ENCODE measurements at places on chromosomes 1 and 21. TPM values are rescaled to one million over a fixed set of nuclear protein-coding genes. Genes with fewer than 3 reads are reported as not detected.

DNA sequence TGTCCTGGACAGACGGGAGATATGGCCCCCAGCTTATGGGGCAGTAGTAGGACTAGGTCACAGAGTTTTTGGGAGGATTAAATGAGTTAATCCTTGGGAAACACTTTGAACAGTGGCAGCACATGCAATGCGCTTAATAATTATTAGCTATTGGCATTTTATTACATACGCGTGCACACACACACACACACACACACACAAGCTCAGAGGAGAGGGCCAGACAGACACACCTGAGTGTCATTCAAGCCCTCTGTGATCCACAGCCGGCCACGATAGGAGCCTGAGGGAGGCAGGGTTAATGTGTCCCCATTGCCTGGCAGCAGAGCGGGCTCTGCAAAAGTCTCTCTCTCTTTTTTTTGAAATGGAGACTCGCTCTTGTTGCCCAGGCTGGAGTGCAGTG, 37.9 kb downstream of the EPHA2 start:
- H3K4me1 ChIP-seq, result peaks cover 3% of the 10 kb centered on the region
- peaks cover 23% of the 10 kb centered on the region for H3K27me3 ChIP-seq
- no peaks in the 10 kb centered on the region for H3K36me3 ChIP-seq
- no peak overlapping the region for H3K27ac ChIP-seq

DNA sequence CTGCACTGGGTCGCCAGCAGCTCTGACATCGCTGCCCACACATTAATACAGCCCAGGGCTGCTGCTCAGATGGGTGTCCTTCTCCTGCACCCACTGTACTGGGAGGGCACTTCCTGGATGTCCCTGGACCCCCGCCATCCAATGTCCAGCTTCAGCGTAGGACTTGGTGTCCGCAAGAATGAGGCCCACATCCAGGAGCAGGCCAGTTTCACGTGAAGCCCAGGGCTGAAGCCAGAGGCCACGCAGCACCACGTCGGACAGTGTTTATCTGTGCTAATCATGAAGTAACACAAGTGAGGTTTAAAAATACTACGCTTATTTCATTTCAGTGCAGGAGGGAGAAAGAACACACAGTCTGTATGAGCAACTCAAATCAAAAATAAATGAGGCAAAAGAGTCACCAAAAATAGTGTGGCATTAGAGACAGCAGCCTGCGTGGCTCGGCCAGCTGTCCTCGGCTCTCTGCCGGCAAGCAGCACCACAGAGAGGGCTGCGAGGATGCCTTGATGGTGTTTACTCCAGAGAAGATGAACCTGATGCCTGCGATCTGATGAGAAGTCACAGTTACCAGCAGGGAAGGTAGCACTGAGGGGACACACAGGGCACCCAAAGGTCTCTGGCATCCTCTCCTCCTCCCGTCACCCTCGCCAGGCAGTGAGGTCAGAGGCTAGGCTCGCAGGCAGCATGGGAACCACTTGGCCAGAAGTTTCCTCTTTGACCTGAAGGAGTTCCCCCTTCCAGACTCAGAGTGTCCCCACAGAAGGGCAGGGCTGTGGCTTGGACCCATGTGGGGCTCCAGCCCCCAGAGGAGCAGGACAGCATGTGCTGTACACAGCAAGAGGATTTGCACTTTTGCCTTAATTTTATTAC, 22.1 kb upstream of the NPHP4 start:
- H3K27me3 ChIP-seq, result no peaks in the 10 kb centered on the region
- H3K27ac ChIP-seq, result no peak overlapping the region
- peaks cover 13% of the 10 kb centered on the region for H3K4me1 ChIP-seq
- peaks cover 12% of the 10 kb centered on the region for H3K36me3 ChIP-seq
- no peak for DNase-seq
- H3K4me3 ChIP-seq, result no peak overlapping the region

DNA sequence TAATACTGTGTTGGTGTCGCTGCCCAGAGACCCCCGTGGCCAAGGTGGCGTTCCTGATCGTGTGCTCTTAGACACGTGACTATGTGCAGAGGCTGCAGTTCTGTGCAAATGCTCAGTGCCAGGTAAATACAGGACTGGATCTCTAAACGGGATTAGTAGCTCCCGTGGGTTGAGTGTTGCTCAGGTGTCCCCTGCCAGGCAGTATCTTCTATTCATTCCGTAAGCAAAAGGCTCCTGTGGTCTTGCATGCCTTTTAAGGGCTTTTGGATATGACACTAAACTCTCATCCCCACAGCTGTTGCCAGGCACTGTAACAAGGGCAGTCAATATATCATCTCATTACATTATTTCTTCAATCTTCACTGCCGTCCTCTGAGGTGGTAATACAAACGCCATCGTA, 94.2 kb upstream of the MAP1LC3C start:
- H3K4me3 ChIP-seq, result no peak overlapping the region
- DNase-seq, result no peak
- no peaks in the 10 kb centered on the region for H3K27me3 ChIP-seq
- H3K4me1 ChIP-seq, result no peaks in the 10 kb centered on the region
- no peak overlapping the region for H3K27ac ChIP-seq
- H3K36me3 ChIP-seq, result no peaks in the 10 kb centered on the region

DNA sequence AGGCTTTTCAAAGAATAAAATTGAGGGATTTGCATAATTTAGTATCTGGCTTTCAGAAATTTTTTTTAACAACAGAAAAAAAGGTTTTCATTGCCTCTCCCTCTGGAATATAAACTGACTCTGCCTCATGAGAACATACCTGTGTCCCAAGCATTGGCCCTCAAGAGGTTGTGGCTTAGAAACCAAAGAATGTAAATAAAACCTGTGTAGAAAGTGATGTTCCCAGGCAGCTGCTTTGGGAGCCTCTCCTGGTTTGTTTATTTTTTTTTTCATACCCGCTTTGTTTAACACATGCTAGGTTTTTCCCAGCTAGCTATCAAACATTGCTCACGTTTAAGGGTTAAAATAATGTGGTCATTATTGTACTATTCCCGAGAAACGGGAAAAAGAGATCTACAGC, 40.5 kb upstream of the IFNAR2 start:
- no peak overlapping the region for H3K27ac ChIP-seq
- peaks cover 13% of the 10 kb centered on the region for H3K4me1 ChIP-seq
- H3K27me3 ChIP-seq, result peaks cover 14% of the 10 kb centered on the region
- DNase-seq, result no peak
- H3K4me3 ChIP-seq, result no peak overlapping the region
- H3K36me3 ChIP-seq, result no peaks in the 10 kb centered on the region

DNA sequence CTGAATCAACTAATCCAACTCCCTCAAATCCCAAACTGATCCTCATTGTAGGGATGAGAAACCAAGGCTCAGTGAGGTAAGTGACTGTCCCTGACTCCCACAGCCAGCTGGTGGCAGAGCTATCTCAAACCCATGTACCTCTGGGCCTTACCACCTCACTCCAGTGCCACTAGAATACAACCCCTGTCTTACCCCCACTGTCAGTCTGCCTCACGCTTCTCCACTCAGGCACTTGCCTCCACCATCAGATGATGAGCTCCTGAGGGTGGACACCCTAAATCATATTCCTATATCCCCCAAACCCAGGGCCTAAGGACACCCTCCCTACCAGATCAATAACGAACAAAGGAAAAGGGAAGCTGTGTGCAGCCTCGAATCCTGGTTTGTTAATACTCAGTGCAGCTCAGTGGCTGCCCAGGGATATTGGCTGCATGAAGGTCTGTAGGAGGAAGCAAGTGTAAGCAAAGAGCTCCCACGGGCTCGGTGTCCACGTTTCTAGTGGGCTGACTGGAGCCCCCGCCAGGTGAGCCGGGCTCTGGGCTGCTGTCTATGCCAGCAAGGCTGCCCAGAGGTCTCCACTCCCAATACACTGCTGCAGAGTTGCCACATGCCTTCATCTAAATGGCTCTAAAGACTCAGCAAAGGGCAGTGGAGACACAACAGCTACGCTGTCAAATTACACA, 533.4 kb downstream of the MATN1 start:
- H3K36me3 ChIP-seq, result no peaks in the 10 kb centered on the region
- H3K4me3 ChIP-seq, result no peak overlapping the region
- H3K27ac ChIP-seq, result no peak overlapping the region

DNA sequence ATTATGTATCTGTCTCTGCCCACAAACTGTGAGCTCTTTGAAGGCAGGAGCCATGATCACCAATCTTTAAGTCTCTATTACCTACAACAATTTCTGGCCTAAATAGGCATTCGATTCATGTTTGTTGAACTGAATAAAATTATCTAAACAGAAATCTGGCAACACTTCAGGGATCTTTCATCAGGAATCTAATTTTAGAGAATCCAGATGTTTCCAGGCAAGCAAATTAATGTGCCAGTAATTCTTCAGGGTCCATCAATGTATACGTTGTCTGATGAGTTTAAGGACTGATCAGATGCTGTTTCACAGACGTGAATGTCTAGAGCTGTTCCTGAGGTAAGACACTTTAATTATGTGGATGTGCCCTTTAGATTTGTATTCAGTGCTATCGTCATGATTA, 524.4 kb downstream of the PTPRC start:
- no peak for DNase-seq
- peaks cover 12% of the 10 kb centered on the region for H3K4me1 ChIP-seq
- no peak overlapping the region for H3K4me3 ChIP-seq

DNA sequence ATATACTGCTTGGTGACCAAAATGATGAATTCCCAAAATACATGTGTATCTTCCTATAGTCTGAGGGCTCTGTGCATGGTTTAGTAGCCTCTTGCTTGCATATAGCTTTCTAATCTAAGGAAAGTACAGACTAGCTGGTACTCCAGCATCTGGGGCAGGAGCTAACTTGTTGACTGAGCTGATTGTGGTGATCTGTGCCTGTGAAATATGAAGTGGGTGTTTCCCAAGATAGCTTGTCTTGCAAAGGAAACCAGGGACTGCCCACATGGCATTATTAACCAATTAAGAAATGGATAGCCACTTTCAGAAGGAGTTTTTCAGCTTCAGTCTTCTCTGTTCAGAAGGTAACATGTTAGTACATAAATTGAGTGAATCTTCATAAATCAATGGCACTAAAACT, 219.8 kb downstream of the NEGR1 start:
- no peaks in the 10 kb centered on the region for H3K27me3 ChIP-seq
- DNase-seq, result no peak
- H3K4me3 ChIP-seq, result no peak overlapping the region
- H3K4me1 ChIP-seq, result no peaks in the 10 kb centered on the region

GRCh38 chr1:41353744-41354143, 7.5 kb upstream of the FOXO6 start:
- H3K4me1 ChIP-seq, result no peaks in the 10 kb centered on the region
- H3K36me3 ChIP-seq, result no peaks in the 10 kb centered on the region
- peaks cover 9% of the 10 kb centered on the region for H3K27me3 ChIP-seq

DNA sequence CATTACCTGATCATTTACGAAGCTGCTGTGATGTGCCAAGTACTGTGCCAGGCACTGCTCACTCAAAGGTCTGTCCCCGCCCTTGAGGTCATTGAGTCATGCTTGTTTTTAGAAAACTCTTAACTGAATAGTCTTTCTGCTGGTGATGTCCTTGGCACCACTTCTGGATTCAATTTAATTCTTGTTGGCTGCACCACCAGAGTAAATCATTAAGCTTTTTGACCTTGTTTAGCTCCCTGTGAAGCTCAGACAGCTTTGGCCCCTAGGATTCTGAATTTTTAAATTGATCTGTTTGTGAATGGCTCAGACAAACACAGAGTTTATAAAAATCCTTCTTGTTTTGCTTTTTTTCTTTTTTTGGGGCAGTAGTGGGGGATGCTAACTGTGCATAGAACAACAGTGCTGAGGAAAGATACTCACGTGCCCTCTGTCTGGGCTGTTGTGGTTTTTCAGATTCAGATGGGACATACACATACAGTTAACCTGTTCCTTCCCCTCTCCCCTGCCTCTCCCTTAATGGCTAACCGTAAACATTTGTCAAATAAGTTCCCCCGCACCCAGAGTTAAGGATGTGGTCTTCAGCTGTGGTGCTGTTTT, 67.6 kb downstream of the MTR start:
- H3K27ac ChIP-seq, result no peak overlapping the region
- no peaks in the 10 kb centered on the region for H3K4me1 ChIP-seq
- peaks cover 91% of the 10 kb centered on the region for H3K36me3 ChIP-seq
- H3K27me3 ChIP-seq, result no peaks in the 10 kb centered on the region

DNA sequence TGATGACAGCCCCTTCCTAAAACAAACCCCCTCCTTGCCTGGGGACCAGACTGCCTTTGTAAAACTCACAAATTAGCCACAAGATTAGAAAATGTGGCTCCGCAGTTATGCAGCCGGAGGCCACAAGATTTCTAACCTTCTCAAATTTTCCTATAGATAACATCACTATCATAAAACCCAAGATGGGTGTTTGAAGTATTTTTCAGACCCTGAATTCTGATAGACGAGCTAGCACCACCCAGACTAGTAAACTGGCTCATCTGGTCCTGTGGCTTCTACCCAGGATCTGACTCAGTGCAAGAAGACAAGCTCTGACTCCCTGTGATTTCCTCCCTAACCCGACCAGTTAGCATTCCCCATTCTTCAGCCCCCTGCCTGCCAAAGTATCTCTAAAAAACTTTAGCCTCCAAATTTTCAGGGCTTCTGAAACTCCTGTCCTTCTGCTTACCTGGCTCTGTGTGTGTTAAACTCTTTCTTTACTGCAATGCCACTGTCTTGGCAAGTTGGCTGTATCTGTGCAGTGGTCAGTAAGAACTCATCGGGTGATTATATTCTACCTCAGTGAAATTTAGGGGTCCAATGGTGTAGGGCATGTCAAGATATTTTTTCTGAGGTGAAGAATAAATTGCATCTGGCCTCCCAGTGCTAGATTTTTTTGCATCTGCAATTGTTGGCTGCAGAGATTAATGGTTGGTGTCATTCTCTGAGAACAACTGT, 102.1 kb downstream of the S1PR1 start:
- no peaks in the 10 kb centered on the region for H3K36me3 ChIP-seq
- no peaks in the 10 kb centered on the region for H3K27me3 ChIP-seq
- no peak for DNase-seq
- H3K4me3 ChIP-seq, result no peak overlapping the region

- no peaks in the 10 kb centered on the region for H3K36me3 ChIP-seq
- H3K4me1 ChIP-seq, result no peaks in the 10 kb centered on the region
- no peak overlapping the region for H3K4me3 ChIP-seq
- no peaks in the 10 kb centered on the region for H3K27me3 ChIP-seq
- DNase-seq, result no peak
Observed at GRCh38 chr1:81672766-81673165, 128.0 kb upstream of the ADGRL2 start.

DNA sequence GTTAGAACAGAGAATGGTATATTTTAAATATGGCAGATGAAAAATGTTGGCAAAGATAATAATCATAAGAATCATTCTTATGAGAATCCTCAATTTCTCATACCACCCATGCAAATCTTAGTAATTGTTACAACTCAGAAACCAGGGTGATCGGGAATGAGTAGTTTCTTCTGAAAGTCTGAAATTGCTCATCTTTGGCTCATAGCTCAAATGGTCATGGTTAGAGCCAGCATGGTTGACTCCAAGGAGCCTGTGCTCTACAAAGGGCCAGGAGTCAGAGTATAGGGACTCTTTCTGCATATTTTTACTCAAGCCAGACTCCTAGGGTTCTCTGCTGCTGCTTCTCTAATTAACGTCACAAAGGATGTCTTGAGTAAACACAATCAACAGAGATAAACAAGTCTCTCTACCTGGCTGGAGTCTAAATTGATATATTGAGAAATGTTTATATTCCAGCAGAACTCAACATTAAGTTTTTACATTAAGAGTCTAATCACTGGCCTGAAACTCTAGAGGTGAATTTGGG, 1.9 kb upstream of the ETV3 start:
- H3K27me3 ChIP-seq, result peaks cover 2% of the 10 kb centered on the region
- H3K36me3 ChIP-seq, result peaks cover 23% of the 10 kb centered on the region
- peak overlapping the region; percentile 89 for H3K27ac ChIP-seq
- DNase-seq, result no peak

Gene COL11A1
- total RNA-seq, result not detected

Gene AGT
- not detected for total RNA-seq

Gene SLC45A1
- 0.33 TPM for total RNA-seq

Gene NKAIN1
- not detected for total RNA-seq

Gene IVL
- not detected for total RNA-seq
